ENCODE measurements at places on chromosomes 11 and 22.
A peak's percentile ranks its signal among the peaks of the same experiment; 100 is the strongest.

- DNase-seq = peak; percentile 99
Measured at GRCh38 chr11:66489636-66490035, 9.4 kb downstream of the DPP3 start.

DNA sequence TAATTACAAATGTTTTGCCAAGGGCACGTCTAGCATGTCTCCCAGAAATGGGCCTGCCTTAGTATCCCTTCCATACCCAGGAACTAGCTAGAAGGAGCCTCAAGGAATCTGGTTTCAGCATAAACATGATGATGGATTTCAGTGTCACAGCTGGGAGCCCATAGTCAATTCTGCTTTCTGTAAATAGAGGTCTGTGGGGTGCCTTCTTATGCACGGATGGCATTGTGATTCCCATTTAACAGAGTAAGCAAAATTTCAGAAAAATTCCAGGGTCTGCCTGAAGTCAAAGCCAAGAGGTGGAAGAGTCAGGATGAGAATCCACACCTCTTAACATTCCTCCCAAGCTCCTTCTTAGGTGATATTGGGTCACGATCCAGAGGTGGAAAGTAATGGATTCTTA is 12.1 kb downstream of the DUSP18 start:
- no peak for DNase-seq

- DNase-seq = no peak
Measured at GRCh38 chr22:47629791-47630655, 867.6 kb downstream of the TBC1D22A start.

DNA sequence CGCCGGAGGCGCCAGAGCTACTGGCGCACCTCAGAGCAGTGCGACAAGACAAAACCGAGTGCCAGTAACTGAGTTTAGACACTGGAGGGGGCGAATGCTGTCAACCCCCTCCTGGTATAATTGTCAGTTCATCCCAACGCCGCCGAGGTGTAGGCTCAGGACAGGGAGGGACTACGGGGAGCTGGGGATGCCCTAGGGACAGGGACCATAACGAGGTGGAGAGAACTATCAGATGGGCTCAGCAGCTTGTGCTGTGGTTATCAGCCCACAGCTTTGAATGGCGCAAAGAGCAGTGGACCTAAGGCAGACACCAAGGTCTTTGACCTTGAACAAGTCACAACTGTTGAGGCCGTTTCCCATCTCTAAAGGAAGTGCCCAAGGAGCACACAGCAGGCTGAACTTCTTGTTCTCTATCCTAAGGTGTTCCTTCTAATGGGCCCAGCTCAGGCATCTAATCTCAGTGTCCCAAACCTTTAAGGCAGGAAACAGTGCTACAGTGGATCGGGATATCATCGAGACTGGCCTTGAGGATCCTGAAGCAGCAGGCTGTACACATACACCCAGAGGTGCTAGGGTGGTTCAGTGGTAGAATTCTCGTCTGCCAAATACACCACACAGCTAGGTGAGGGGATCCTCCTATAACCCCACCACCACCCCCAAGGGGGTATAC is 958 bp upstream of the TUT1 start:
- no peak for DNase-seq

DNA sequence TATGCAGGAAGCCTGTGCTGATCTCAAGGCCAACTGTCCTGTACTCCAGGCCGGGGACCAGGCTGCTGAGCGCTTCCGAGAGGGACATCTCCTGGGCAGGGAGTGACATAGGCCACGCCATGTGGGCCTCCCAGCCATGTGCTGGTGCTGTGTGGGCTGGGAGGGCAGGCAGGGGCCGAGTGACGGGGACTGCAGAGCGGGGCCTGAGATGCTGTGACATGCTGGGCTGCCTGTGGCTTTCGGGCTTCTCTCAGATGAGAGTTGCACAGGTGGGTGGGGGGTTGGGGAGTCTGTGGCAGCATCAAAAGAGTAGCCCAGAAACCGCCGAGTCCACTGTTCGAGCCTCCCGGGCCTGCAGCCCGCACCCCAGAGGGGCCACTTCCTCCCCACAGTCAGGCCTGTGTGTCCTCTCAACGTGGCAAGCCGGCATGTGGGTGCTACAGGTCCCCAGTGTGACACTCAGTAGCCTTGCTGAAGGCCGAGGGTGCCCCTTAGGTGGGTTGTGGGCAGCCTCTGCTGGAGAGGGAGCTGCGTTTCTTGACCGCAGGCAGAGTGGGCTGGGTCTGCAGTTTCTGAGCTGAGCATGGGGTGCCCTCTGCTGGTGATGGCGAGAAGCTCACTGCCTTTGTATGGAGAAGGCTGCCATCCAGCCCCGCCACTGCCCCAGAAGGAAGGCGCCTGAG is 101.2 kb downstream of the BCR start:
- peak; percentile 75 for DNase-seq

GRCh38 chr11:16921019-16921418 is 93.2 kb downstream of the PLEKHA7 start:
- no peak for DNase-seq

GRCh38 chr11:1949302-1949701 is 2.2 kb downstream of the MRPL23 start:
- DNase-seq = no peak

DNA sequence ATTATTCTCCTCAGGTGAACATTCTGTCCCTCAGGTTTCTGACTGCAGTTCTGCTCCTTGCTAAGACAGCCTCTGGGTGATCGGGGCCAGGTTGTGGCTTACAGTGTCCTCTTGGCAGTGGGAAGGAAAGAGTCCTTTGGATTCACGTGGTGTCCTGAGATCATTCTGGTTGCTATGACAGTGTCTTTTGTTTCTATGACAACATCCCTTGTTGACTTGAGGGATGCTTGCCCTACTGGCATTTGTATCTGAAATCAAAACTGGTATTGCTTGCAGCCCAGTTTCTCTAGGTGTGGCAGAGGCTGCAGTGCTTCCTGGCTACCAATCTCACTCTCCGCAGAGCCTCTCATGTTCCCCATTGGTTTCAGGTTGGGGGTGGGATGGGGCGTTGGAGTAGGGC is 151.8 kb upstream of the CCDC90B start:
- peak; percentile 80 for DNase-seq

GRCh38 chr11:75028321-75028720 is 39.6 kb downstream of the NEU3 start:
- no peak for DNase-seq

- DNase-seq = no peak
Measured at GRCh38 chr11:120280600-120281051, 40.7 kb downstream of the POU2F3 start.

- no peak for DNase-seq
Measured at GRCh38 chr22:17732251-17732854, 41.9 kb downstream of the BID start.

GRCh38 chr11:69094915-69095290 is 46.2 kb downstream of the TPCN2 start:
- DNase-seq = no peak

DNA sequence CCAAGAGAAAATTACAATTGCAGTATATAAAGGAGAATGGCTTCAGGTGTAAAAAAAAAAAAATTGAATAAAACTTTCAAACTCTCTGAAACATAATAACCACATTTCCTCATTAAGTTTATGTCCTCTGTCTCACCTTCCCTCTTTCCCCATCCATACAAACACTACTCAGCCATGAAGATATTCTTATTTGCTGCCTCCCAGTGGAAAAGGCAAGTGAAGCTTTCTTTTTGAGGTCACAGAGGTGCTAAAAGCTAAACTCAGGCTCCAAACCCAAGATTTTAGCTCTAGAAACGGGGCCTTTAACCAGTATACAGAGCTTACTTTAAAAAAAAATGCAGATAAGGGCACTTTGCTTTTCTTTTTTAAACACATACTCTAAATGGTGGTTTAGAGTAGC is 1568.5 kb downstream of the FAM181B start:
- peak; percentile 44 for DNase-seq

DNA sequence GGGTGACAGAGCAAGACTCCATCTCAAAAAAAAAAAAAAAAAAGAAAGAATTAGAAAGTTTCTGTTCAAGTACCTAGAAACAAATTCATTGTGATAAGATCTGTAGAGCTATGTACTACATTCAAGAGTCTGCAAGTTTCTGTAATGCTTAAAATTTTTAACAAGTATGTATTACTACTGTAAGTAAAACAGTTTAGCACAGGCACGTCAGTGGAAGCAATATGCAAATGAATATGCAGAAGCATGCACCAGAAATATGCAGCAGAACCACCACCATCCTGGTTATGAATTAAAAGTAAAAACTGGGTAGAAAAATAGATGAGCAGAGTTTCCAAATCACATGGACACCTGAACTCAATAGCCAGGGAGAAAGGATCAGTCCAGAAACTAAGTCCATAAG is 19.3 kb downstream of the SBF2 start:
- no peak for DNase-seq

DNA sequence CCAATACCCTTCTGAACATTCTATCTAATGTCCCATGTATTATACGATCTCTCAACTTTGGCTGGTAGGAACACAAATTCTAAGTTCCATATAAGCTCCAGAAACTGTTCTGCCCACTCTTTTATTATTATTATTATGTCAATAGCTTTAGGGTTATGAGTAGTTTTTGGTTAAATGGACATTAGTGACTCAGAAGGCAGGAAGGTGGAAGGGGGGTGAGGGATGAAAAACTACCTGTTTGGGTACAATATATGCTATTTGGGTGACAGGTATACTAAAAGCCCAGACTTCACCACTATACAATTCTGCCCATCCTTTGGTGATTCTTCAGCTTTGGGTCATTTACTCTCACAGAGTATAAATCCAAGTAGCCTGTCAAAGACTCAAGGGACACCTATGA is 22.5 kb upstream of the TRIM29 start:
- DNase-seq = no peak

GRCh38 chr22:43636086-43636485 is 176.0 kb downstream of the EFCAB6 start:
- DNase-seq = no peak

GRCh38 chr11:12871241-12871640 is 137.9 kb upstream of the RASSF10 start:
- DNase-seq = no peak

- DNase-seq = no peak
Measured at GRCh38 chr22:28488825-28489224, 190.8 kb downstream of the TTC28 start.

DNA sequence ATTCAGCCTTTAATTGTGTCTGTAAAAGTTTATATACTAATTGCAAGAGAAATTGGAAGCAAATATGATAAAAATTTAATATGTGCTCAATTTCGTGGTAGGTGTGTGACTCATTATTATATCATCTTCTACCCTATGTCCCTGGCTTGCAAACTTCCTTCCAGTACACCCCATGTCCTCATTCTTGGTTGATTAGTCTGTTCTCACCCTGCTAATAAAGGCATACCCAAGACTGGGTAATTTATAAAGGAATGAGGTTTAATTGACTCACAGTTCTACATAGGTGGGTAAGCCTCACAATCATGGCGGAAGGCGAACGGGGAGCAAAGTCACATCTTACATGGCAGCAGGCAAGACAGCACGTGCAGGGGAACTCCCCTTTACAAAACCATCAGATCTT is 11.9 kb downstream of the MRGPRX3 start:
- DNase-seq = no peak

GRCh38 chr11:47768101-47768612 is 1.0 kb upstream of the FNBP4 start:
- peak; percentile 87 for DNase-seq

DNA sequence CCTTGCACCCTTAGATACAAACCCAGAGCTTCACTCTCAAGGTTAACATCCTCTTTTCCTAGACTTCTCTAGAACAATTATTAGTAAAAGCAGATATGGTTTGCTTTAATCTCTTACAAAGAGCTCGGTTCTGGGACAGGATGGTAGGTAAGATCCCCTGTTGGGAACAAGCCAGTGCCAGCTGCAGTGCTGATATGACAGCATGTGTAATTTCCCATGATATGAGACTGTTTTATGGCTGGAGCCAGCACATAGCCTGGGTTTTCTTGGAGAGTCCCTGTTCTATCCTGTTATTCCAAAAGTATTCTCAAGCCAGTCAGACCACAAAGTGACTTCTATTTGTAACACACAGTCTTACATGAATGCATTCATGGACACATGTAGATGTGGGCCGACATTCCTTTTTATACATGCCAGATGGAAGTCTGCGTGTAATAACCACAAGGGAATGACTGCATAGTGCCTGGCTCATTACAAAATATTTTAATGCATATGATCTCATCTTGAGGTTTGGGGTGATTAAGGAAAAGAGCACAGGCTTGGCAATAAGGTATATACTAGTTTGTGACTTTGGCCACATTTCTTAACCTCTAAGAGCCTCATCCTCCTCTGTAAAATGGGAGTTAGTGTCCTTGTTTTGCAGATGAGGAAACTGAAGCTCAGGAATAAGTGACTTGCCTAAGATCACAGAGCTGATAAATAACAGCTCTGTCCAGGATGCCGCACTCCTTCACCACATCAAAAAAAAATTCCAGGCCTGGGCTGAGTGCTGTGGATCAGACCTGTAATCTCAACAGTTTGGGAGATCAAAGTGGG is 21.8 kb downstream of the CLMP start:
- no peak for DNase-seq

DNA sequence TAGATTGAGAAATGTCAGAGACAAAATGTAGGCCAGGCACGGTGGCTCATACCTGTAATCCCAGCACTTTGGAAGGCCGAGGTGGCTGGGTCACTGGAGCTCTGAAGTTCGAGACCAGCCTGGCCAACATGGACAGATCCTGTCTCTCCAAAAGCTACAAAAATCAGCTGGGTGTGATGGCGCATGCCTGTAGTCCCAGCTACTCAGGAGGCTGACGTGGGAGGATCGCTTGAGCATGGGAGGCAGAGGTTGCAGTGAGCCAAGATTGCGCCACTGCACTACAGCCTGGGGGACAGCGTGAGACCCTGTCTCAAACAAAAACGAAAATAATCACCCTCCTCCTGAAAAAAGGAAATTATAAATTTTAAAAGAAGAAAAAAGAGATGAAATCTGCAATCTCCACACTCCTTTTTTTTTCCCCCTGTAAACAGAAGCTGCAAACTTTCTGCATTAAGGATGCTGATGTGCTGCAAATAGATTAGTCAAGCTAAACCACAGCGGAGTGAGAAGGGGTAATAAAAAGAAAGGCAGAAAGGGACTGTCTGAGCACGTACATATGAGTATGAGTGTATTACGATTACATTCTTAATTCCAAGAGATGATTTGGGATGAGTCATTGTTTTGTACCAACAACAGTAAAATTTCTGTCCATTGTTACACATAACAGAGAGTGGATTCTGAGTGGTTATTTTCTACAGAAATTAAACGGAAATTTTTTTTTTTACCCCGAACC is 87.3 kb downstream of the SIK3 start:
- DNase-seq = no peak

DNA sequence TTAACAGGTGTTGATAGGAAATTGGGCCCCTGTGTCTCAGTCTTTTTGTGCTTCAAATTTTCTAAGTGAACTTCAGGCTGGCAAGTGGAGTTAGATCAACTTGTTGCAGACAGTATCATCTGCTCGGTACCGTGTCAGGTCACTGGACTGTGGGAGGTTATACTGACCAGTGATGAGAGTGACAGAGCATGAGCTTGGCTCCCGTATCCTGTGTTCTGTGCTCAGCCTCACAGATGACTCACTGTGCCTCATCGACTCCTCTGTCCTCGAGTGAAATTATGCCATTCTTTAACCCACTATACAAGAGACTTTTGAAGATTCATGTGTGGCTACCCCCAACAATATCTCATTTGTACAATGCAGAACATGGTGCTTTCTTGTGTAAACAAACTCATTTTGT is 7.9 kb downstream of the GRAP2 start:
- DNase-seq = no peak

GRCh38 chr11:133945087-133945974 is 11.4 kb downstream of the IGSF9B start:
- no peak for DNase-seq

- no peak for DNase-seq
Measured at GRCh38 chr11:127392575-127392974, 392.0 kb upstream of the KIRREL3 start.
